Colonic mucosa (tissue), 4 donors: ENCODE measurements at places on chromosomes 16 and 17. TPM values are rescaled to one million over a fixed set of nuclear protein-coding genes. Genes with fewer than 3 reads are reported as not detected.

The CDH8 gene
- 0.69 TPM for total RNA-seq

The KRTAP4-4 gene
- not detected for total RNA-seq

The ST6GALNAC1 gene
- total RNA-seq = 465 TPM

The HEATR3 gene
- 18.1 TPM for total RNA-seq

The CSH2 gene
- not detected for total RNA-seq

The RFNG gene
- total RNA-seq = 32.1 TPM

The CIAO2B gene
- 146 TPM for total RNA-seq

The HYDIN gene
- 0.64 TPM for total RNA-seq

The DHRS7C gene
- 0.40 TPM for total RNA-seq

The CLDN6 gene
- total RNA-seq = not detected
